Sigmoid colon (tissue), 7 donors: ENCODE measurements at places on chromosomes 16 and 17.

GRCh38 chr16:17273142-17273561 lies 197.6 kb downstream of the XYLT1 start:
- H3K27me3 ChIP-seq = no peaks in the 10 kb centered on the region
- H3K27ac ChIP-seq = peak overlapping the region; percentile 68
- H3K36me3 ChIP-seq = no peaks in the 10 kb centered on the region

DNA sequence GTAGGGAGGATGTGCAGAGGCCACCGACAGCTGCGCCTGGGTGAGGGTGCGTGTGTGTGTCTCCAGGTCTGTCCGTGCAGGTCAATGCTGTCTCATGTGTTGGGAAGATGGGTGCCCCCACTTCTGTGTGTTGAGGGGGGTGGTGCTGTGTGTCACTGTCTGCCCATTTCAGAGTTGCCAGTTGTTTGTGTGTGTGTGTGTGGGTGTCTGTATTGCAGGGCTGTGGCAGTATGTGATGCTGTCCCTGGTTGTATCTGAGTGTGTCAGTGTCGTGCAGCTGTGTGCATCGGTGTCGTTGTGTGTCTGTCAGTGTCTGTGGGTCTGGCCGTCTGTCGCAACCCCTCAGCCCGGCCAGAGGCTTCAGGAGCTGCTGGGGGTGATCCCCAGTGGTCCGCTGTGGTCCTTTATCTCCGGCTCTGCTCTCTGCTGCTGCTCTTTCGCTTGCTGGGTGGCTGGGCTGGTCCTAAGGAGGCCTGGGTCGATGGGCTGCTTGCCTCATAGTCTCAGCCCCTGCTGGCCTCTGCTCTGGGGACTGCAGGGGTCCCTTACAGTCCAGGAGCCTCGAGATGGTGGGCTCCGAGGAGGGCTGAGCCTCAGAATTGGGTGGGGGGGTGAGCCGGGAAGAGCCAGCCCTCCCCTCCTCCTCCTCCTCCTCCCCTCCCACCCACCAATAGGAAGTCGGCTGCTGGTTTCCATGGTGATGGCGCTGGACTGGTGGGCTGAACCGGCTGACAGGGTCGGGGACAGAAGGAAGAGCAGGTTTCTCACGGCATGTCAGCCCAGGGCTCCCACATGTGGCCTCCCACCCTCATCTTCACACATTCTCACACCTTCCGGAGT lies at the start of gene TSPOAP1:
Gene TSPOAP1, minus strand, starts transcription at position 601 of the 840 bp plus-strand sequence. CDS start 875 bp downstream, outside the sequence.
- no peak within 1 kb of the TSS for H3K27ac ChIP-seq
- peaks cover 17% of the 10 kb centered on the region for H3K4me1 ChIP-seq
- DNase-seq = no peak
- no peaks in the 10 kb centered on the region for H3K36me3 ChIP-seq
- H3K27me3 ChIP-seq = no peaks in the 10 kb centered on the region
- H3K4me3 ChIP-seq = no peak within 1 kb of the TSS

DNA sequence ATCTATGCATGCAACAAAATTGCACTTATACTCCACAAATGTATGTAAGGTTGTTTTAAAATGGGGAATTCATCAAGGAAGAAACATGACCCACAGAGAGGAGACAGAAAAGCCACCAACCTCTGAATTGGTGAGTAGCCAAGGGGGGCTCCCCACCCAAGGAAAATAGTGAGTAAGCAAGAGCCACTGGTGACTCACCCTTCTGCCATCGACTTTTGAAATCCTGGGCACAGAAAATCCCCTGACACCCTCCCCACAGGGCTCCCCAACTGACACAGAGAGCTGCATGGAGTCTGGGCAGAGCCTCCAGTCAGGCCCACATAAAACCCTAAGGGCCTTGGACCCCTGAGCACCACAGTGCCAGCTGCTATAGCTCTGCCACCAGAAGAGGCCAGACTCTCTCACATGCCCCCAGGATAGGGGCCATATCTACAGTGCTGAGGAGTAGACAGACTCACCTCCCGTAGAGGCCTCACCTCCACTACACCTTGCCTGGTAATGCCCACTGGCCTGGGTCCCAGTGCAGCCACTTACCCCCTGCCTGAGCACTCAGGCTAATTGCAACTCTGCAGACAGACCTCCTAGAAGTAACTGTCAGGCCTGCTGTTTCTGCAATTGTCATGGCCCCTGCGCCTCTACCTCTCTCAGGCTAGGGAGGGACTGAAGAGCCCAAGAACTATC lies 244.7 kb upstream of the WSB1 start:
- no peak overlapping the region for H3K27ac ChIP-seq
- H3K27me3 ChIP-seq = no peaks in the 10 kb centered on the region
- no peaks in the 10 kb centered on the region for H3K36me3 ChIP-seq
- no peak for DNase-seq
- no peaks in the 10 kb centered on the region for H3K4me1 ChIP-seq

DNA sequence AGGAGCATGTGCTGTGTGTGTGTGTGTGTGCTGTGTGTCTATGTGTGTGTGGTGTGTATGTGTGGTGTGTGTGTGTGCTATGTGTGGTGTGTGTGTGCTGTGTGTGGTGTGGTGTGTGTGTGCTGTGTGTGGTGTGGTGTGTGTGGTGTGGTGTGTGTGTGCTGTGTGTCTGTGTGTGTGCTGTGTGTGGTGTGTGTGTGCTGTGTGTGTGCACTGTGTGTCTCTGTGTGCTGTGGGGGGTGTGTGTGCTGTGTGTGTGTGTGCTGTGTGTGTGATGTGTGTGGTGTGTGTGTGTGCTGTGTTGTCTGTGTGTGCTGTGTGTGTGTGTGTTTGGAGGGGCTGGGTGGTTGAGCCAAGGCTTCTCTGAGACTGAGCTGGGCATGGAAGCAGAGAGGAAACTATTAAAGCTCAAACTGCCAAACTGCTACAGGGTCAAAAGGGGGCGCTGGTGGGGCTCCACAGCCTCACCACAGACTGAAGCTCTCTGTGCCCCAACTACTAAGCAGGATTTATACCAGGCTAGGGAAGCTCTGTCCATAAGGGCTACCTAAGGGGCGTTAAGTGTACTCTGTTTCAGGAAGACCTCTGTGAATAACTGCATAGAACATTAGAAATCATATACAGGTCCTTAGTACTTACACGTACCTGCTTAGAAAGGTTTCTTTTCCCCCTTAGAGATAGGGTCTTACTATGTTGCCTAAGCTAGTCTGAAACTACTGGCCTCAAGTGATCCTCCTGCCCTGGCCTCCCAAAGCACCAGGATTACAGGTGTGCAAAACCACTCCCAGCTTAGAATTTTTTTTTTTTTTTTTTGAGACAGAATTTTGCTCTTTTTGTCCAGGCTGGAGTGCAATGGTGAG lies 27.8 kb upstream of the GHDC start:
- peaks cover 83% of the 10 kb centered on the region for H3K36me3 ChIP-seq
- no peak overlapping the region for H3K27ac ChIP-seq
- H3K27me3 ChIP-seq = no peaks in the 10 kb centered on the region
- H3K4me3 ChIP-seq = no peak overlapping the region
